Stimulated activated CD8-positive, alpha-beta memory T cell treated with anti-CD3 and anti-CD28 coated beads, Interleukin-15, amount 100 ng/mL, for 48 hours (primary cell): ENCODE measurements at places on chromosomes 12 and 14.

GRCh38 chr12:89695100-89695499 is 13.5 kb downstream of the ATP2B1 start:
- no peak for DNase-seq

DNA sequence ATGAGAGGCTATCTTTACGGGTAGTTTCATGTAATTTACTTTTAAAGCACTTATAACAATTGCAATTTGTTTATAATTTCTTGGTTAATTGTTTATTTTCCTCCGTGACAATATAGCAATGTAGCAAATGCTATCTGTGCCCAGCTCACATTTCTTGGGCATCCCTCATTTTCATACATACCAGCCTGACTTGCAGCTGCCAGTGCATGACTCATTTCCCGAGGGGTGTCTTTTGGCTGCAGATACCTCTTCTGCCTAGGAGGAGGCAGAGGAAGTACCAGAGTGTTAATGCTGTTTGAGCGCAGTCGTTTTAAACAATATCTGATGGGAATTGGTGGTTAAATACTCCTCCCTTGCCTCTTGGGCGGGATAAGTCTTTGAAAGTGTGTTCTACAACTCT is 104.2 kb upstream of the ABCD2 start:
- DNase-seq, result no peak

DNA sequence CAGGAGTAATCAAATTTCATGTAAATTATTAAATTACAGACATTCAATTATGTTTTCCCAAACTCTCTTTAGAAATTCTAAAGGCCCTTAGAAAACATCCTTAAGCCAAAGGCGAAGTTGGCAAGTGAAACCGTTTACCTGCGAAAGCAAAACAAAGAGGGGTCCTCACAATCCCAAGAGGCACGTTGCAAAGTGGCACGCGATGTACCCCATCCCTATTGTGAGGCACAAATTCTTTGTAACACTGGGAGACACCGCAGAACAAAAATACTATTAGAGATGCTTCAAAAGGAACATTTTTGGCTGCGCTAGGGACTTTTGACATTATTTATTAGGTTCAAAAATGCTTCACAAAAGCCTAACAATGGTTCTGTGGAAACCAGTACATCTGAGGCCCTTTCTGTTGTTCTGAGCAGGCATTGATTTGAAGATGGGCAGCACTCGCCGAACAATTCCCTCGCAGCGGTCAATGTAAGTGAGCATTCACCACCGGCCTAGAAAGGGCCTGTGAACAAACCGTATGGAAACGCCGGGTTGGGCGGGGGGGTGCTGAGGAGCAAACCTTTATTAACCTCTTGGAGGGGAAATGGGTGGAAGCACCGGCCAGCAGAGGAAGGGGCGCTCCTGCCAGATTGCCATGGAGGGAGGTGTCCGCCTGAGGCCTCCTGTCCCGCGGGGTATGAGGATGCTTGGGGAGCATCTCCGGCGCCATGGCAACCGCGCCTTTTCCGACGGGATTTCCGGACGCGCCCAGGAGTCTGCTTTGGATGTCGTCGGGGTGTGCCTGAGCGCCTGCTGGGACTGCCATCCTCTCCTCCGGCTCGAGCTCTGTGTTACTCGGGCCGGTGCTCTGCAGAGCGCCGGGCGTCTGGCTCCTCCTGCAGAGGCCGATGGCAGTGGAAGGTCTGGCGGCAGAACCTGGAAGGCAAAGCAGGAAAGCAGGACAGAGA is 193.9 kb downstream of the C12orf42 start:
- no peak for DNase-seq

DNA sequence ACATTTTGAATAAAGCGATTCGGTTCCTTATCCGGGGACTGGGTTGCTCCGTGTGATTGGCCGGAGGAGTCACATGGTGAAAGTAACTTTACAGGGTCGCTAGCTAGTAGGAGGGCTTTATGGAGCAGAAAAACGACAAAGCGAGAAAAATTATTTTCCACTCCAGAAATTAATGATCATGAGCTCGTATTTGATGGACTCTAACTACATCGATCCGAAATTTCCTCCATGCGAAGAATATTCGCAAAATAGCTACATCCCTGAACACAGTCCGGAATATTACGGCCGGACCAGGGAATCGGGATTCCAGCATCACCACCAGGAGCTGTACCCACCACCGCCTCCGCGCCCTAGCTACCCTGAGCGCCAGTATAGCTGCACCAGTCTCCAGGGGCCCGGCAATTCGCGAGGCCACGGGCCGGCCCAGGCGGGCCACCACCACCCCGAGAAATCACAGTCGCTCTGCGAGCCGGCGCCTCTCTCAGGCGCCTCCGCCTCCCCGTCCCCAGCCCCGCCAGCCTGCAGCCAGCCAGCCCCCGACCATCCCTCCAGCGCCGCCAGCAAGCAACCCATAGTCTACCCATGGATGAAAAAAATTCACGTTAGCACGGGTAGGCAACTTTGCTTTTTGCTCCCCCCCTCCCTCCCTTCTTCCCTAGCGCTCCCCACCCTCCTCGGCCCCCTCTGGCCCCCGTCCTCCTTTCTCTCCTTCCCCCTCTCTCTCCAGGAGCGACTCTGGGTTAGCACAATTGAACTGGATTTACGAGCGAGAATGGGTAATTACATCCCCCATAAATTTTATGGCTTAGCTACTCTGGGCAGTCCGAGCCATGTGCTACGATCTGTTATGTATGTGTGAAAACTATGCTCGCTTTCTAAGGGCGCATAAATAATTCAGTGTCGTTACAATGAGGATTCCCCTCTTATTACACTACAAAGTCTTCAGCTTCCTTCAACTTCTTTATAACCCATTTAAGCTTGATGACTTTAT is at the start of gene HOXC4:
Gene HOXC4 (plus strand): TSS at position 85 of the 991 bp plus-strand sequence. CDS start 88 bp downstream, at position 173.
- no peak for DNase-seq

DNA sequence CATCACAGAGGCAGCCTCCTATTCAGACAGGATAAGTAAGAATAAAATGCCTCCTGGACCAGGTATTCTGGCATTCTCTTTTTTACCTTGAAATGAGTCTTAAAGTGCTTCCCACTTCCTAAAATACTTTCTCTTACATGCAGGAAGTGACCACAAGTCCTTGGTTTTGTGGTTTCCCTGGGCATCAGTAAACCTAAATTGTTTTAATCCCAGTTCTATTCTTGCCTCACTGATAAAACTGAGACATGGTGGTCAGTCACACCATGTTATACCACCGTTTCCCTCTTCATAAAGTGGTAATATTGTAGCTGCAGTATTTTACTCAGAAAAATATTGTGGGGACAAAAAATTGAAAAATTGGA is 1.2 kb upstream of the SALL2 start:
- no peak for DNase-seq

DNA sequence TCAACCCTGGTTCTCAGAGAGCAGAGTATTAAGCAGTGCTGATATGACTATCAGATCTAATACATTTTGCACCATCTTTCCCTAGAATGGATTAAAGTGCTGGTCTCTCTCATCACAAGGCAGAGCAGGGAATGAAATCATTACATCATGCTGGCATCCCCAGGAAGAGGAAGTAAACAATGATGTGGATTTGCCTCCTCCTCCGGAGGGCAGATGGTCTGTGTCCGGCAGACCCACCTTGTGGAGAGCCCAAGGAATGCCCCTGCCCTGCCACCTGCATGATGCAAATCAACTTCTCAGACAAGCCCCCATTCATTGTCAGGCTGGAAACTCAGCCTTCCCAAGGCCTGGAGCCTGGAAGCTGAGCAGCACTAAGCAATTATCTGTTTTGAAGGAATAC is 1149.1 kb downstream of the VRK1 start:
- DNase-seq, result no peak

GRCh38 chr12:57803319-57803893 is 15.1 kb downstream of the AVIL start:
- no peak for DNase-seq

- DNase-seq, result no peak
Measured at GRCh38 chr14:92961567-92961855, 38.6 kb downstream of the CHGA start.

GRCh38 chr14:36579001-36579555 is 3.3 kb downstream of the NKX2-8 start:
- no peak for DNase-seq

GRCh38 chr14:103869406-103870143 is 22.2 kb upstream of the PPP1R13B start:
- DNase-seq, result no peak

DNA sequence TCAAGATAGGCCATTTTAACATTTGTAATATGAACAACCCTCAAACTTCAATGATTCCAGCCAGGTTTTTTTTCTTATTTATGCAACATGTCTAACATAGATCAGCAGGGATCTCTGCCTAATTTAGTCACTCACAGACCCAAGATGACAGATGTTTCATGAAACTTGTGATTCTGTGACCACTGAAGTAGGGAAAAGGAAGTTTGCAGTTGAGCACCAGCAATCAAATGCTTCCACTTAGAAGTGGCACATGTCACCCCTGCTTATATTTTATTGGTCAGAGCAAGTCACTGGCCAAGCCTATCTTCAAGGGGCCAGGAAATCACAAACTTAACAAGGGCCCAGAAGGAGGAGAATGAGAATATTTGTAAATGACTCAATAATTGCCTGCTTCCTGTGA is 150.6 kb downstream of the BCAT1 start:
- no peak for DNase-seq

GRCh38 chr14:98935921-98936320 is 336.1 kb downstream of the BCL11B start:
- DNase-seq, result no peak

DNA sequence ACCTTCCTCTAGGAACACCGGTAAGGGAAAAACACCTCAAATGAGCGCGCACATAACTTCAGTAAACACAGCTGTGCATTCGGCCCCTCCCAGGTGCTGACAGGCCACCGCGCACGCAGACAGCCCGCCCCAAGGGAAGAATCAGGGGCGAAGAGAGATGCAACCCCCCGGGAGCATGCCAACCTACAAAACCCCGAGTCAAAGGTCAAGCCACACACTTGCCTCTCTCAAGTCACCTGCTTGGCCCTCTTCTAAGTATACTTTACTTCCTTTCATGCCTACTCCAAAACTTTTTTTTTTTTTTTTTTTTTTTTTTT is 2.3 kb upstream of the CYP46A1 start:
- DNase-seq, result no peak

DNA sequence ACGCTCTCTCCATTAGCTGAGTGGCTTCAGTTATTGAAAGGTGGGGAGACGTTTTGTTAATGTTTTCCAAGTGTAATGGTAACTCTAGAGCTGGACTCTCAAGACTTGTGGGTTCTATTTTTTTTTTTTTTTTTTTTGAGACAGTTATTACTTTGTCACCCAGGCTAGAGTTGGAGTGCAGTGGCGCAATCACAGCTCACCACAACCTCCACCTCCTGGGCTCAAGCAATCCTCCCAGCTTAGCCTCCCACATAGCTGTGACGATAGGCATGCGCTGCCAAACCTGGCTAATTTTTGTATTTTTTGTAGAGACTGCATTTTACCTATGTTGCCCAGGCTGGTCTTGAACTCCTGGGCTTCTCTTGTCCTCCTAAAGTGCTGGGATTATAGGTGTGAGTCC is 26.2 kb downstream of the ATF1 start:
- no peak for DNase-seq
